ENCODE measurements at places on chromosomes 2 and 18. TPM values are rescaled to one million over a fixed set of nuclear protein-coding genes. Genes with fewer than 3 reads are reported as not detected.

RAB17 gene
- 10.1 TPM for polyA plus RNA-seq

SULT6B1 gene
- not detected for polyA plus RNA-seq

MPPE1 gene
- polyA plus RNA-seq: 40.7 TPM

SLC19A3 gene
- polyA plus RNA-seq: 7.4 TPM

GALNT3 gene
- polyA plus RNA-seq: 19.4 TPM

PLEK gene
- polyA plus RNA-seq: 6.4 TPM

NRP2 gene
- polyA plus RNA-seq: 66.9 TPM

SCN9A gene
- 2.1 TPM for polyA plus RNA-seq

DSC3 gene
- polyA plus RNA-seq: 3.7 TPM

GRCh38 chr18:11391661-11392060 is 217.7 kb upstream of the SLC35G4 start:
- peak; percentile 28 for DNase-seq

- DNase-seq: no peak
These were observed 1383.8 kb upstream of the ACVR2A start for GRCh38 chr2:146461068-146461467.

DNA sequence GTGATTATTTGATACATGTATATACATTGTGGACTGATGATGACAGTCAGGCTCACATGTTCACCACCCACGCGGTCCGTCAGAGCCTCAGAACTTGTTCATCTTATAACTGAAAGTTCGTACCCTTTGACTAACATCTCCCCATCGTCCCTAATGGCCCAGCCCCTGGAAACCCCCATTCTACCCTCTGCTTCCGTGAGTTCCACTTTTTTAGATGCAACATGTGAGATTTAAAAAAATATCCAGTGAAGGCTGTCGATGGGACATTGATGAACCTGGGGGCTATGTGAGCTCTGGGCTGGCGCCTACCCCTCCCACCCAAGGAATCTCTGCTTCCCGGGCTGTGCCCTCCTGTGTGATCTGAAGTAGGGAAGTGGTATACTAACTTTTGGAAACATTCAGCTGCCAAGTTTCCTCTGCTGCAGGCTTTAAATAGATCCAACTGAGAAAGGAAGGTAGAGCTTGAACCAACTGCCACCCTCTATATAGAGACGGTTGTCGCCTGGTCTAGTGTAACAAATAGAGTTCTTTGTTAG is 163.8 kb downstream of the FAM210A start:
- no peak for DNase-seq

DNA sequence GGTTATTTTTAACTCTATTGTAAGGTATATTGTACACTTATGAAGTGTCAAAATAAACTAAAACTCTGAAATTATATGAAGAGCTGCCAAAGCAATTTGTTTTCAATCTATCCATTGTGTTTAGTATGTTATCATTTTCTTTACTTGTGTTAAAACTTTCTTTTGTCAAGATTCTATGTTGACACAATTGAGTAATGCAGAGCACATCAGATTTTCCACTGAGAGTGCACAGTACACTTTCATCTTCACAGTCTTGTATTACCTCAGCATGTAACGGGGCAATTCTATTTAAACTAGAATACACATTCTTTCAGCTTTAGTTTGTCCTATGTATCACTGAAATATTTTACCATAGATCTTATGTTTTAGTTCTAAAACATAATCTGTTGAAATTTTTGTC is 304.4 kb upstream of the ZC3H15 start:
- DNase-seq: no peak

DNA sequence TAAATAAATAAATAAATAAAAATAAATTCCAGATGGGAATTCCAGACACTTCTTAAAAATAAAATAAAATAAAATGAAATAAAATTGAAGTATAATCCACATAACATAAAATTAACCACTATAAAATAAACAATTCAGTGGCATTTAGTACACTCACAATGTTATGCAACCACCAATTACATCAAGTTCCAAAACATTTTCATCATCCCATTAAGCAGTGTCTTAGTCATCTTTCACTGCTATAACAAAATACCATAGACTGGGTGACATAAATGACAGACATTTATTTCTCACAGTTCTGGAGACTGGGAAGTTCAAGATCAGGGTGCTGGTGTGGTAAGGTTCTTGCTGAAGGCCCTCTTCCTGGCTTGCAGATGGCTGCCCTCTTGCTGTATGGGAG is 22.6 kb upstream of the PROKR1 start:
- no peak for DNase-seq

DNA sequence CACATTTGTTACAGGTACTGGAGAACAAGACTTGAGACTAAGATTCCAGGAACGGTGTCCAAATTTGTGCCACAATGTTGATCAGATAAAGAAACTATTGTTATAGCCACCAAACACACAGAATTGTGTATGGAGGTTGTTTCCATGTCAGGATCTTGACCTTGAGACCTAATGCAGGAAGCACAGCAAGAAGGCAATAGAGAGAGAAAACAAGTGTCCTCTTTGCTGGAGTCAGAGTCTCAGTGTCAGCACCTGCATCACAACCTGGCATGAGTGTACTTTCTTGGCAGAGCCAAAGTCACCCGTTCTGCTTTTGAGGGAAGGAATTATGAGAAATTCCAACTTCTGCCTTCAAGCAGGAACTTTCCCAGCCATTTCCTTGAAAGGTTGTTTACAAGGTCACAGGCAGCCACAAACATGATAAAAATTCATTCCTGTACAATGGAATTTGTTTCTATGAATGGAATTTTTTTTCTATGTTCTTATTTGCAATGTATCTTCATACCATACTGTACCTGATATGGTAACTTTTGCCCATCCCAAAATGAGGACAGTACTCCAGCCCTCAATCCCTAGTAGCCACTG is 118.4 kb downstream of the PKP4 start:
- no peak for DNase-seq

- DNase-seq: no peak
These were observed 185.1 kb downstream of the NEDD4L start for GRCh38 chr18:58229162-58229561.

- no peak for DNase-seq
These were observed 12.5 kb downstream of the ZNF407 start for GRCh38 chr18:74610051-74610615.

DNA sequence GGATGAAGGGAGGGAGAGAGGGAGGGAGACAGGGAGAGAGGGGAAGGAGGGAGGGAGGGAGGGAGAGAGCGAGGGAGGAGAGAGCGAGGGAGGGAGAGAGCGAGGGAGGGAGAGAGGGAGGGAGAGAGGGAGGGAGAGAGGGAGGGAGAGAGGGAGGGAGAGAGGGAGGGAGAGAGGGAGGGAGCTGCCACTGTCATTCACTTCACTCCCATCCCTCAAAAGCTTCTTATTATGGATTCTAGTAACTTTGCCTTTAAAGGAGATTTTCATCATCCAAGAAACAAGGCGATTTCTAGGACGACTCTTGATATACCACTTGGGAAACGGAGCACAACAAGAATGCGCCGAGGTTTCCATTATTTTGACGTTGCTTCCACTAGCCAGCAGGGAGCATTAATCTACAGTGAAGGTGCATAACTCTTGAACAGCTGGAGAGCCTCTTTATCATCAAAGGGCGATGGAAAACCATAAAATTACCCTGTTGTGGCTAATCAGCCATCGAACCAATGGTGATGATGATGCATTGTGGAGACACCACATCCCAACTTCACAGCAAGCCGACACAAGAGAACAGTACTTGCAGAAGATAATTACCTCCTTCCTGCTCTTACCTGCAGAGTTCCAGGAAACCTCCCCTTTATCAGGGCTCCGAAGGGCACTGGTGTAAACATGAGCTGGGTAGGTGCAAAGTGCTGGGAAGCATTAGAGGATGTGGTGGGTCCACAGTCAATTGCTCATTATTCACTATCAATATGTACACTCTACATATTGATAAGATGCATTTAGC is 130.5 kb downstream of the EIPR1 start:
- no peak for DNase-seq

DNA sequence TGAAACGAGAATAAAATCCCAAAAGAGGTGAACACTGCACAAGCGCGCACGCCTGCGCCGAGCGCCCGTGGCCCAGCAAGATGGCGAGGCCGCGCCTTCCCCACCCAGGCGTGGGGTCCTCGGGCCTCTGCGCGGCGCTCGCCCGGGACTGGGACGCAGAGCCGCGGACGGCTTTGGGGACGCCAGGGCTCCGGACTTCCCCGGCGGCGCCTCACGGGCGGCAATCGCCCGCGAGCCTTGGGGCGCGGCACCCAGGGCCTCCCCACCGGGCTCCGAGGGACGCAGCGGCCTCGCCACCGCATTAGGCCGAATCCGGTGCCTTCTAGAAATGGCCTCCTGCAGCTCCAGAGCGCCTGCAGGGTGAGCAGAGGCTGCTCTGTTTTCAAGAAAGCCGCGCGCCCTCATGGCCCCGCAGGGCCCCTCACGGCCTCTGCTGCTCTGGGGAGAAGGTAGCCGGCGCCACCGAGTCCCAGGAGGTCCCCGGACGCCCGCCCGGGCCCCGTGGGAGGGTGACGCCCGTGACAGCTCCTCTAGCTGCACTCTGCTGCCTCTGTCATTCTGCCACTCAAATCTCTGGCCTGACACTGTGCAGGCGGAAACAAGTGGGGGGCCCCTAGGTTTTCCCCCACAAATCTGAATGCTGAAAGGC is 35.9 kb upstream of the POMC start:
- DNase-seq: no peak

DNA sequence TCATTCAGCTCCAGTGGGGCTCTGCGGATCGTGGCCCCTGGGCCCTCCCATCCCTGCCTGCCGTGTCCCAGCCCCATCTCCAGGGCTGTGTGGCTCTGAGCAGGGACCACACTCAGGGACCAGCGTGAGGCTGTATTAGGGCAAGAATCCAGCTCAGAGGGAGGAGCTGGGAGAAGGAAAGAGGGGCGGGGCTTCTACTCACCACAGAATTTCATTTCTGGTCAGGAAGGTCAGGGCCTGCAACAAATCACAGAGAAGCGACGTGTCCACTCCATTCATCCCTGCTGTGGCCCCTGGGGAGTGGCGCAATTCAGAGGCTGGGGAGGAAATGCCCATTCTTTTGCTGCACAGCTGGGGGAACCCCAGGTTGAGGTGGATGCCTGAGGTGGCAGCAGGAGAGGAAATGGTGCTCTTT is 828 bp downstream of the CIB4 start:
- peak; percentile 22 for DNase-seq

DNA sequence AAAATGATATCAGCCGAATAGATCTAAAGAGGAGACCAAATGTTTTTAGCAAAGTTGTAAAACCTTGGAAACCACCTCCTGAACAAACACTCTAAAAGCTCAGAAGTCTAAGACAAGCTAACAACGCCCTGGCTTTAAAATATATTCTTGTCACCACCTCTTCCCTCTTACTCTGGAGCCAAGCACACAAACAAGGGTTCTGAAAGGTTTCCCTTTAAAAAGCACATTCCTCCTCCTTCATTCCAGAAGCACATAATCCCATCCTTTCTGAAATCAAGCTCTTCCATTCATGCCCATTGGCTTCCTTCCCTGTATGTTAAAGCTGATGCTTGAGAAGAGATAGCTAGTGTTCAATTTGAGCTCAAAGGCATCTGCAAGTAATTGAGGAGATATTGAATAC is 382.0 kb downstream of the LNPK start:
- DNase-seq: no peak

DNA sequence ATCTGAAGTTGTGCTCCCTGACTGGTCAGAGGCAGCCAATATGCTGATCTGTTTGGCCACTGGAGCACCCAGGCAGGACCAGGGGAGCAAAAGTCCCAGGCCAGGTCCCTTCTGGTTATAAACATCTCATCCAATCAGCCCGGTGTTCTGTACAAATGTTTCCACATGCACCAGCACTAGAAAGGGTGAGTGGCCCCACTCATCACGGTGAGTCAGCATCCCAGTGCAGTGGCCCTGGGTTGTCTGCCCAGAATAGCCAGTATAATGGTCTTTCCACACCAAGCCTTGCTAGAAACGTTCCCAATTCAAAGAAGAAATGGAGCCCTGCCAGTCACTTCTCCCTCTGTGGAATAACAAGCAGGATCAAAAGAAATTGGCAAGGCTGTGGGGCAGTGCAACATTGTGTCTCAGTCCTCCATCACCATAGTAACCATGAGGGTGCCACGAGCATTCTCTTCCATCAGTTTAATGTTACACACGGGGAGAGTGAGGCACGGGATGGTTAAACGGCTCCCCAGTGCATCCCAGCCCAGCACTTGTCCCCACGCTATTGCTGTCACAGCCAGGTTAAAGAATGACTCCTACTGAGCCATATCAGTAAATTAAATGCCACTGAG is 174.9 kb downstream of the SEPTIN10 start:
- DNase-seq: no peak

DNA sequence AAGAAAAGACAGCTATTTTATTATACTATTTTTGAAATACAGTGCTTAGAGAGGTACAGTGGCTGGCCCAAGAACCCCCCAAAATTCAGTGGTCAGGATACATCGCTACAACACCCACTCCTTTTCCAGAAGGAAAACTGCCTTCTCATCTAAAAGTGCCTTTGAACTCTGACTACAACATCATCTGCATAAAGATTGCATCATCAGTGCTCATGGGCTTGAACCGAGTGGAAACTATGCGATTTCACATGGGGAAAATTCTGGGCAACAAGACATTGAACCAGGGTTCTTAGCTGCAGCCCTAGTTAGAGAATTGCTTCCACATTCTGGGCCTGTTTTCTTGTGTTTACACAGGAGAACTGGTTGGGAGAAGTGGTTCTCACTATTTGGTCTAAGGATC is 294.6 kb upstream of the SLC14A2 start:
- DNase-seq: no peak

DNA sequence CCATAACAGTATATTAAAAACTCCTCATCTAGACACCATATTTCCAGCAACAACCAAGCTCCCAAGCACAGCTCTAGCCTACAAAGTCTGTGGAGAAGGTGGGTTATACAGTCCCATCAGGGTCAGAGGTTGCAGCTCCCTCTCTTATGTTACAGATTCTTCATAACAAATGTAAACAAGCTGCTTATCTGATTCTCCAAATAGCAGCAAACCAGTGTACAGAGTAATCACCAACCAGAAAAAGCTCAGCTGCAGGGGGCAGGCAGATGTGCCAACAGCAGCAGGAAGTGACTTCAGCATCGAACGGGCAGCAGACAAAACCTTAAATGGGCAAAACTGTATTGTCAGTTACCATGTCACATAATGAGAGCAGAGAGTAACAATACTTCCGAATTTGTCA is 52.9 kb upstream of the NABP1 start:
- DNase-seq: no peak

GRCh38 chr2:207154556-207155510 is 10.9 kb downstream of the KLF7 start:
- no peak for DNase-seq

GRCh38 chr2:204234879-204235278 is 298.3 kb downstream of the ICOS start:
- no peak for DNase-seq

Measured in renal pelvis (tissue), 12 donors.